ENCODE measurements at places on chromosomes 11 and 22.

GRCh38 chr11:10023212-10023611, 270.8 kb downstream of the SBF2 start:
- DNase-seq: no peak

DNA sequence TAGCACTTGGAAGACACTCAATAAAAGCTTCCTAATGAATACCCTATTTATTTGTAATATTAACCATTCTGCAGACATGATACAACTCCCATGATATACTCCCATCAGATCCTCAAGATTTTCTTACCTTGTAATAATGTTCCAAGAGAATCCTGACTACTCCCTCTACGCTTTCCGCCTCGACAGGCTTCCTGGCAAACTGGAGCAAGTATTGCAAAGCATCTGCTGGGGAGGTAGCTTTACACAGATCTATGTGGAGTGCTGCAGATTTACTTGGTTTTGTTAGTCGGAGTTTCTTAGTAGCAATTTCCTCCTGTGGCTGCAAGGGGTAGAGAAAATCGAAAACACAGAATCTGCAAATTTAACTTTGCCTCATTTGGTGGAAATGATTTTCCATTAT, 3.5 kb downstream of the INTS4 start:
- no peak for DNase-seq

GRCh38 chr11:46890665-46891064, 27.7 kb downstream of the LRP4 start:
- DNase-seq: no peak

DNA sequence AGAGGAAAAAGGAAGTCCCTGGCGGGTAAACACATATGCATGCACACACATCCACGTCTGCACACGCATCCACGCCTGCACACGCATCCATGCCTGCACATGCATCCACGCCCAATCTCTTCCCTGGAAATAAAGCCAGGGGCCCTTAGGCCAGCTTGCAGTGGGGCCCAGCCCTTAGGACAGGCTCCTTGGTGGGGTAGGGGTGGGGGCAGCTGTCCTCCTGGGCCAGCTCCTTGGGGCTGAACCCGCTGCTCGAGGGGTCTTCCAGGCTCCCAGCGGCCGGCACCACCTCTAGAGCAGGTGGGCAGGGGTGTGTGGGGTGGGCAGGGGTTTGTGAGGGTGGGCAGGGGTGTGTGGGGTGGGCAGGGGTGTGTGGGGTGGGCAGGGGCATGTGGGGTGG, 1.9 kb downstream of the C11orf21 start:
- no peak for DNase-seq

DNA sequence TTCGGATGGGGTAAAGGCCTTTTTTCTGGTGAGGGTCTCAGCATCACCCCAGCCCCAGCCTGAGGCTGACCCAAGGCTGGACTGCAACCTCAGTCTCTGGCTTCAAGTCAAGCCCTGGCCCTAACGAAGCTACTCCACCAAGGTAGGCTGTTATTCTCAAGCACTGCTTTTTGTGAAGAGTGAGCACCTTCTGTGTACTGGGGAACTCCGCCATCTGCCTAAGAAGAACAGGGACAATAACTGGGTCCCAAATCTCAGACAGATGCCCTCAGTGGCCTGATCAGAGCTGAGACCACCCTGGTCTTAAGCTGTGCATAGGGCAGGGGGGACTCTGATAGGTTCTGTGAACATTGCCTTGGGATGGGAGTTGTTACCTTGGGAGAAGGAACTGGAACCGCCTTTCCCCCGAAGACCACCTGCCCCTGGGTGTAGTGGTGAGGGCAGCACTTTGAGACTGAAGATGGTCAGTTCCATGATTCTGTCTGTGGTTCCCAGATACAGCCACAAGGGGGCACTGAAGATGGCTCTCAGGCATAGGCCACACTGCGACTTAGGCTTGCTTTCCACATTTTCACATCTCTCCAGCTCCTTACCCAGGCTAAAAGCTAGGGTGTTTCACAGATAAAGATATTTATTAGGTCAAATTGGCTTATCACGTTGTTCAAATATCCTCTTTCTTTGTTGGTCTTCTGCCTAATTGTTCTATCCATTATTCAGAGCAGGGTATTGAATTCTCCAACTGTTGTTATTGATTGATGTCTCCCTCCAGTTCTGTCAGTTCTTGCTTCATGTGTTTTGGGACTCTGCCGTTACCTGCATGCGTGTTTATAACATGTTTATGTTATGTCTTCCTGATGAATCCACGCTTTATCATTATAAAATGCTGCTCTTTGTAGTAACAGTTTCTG, 11.8 kb upstream of the UVRAG start:
- peak; percentile 41 for DNase-seq

DNA sequence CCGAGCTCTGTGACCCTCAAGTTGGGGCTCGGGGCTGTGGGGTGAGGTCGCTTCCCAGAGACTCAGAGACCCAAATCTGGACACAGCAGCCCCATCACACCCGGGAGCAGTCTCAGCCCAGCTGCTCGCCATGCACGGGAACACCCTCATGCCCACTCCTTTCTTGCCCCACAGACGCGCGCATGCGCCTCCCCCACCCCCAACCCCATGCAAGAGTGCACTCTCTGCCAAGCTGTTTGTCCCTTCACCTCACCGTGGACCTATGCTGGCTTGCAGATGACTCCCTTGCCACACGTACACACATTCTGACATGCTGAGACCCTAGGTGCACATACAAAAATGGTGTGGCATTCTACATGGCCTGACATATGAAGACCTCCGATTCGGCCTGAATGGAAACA, 478 bp upstream of the CD248 start:
- DNase-seq: peak; percentile 83

Data from naive thymus-derived CD8-positive, alpha-beta T cell (primary cell).